ENCODE measurements at places on chromosomes 4 and X.

DNA sequence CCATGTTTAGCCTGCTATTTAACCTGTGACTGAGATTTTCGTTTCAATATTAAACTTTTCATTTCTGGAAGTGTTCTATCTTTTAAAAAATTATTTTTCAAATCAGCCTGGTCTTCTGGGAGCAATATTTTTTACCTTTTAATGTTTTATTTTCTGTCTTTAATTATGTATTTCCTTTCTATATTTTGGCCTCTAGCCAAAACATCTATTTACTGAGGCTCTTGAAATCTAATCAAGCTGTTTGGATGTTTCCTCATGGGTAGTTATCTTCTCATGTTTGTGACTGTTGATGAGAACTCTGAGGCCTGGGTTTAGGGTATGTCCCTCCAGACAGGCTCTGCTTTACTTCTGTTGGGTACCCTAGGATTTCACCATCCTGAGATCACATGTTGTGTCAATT lies 10.3 kb upstream of the SLC10A4 start:
- no peak for DNase-seq

DNA sequence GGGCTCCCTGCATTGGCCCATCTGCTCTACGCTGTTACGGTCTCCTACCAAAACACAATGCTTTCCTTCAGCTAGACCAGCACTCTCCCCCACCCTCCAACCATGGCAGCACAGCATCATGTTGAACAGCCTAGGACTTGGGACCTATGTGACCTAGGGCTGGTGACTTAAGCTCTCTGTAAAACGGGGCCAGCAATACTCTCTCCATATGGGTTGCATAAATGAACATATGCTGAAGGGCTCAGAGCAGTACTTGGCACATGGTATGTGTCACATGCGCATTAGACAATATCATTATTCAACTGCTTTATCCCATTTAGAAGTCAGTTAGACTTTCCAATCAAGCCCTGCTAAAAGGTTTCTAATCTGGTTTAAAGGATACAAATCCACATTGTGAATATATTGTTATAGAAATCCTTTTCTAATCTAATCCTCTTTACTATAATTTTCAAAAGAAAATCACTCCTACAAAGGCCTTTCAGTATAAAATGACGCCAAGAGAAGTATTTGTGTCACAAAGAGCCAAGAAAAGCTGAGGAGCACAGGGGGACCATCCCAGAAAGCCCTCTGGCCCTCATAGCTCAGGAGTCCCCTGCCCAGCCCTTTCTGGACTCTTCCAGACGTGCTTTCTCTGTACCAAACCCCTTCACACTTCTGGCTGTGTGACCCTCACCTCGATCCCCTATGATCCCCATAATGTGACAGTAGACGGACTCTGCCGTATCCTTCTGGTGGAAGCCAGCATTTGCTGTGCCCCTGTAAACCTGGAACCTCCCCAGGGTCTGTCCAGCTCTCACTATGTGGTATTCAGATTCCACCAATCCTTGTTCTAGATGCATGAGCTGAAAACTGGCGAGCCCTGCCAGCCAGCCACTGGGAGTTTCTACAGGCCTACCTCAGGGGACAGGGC lies 42.3 kb downstream of the NSG1 start:
- DNase-seq: no peak

GRCh38 chrX:50536955-50537354 lies 66.3 kb upstream of the DGKK start:
- DNase-seq: no peak

GRCh38 chrX:53088136-53088974 lies 5.6 kb upstream of the KANTR start:
- DNase-seq: peak; percentile 82

- DNase-seq: no peak
Measured at GRCh38 chr4:37726666-37727065, 40.5 kb upstream of the RELL1 start.

DNA sequence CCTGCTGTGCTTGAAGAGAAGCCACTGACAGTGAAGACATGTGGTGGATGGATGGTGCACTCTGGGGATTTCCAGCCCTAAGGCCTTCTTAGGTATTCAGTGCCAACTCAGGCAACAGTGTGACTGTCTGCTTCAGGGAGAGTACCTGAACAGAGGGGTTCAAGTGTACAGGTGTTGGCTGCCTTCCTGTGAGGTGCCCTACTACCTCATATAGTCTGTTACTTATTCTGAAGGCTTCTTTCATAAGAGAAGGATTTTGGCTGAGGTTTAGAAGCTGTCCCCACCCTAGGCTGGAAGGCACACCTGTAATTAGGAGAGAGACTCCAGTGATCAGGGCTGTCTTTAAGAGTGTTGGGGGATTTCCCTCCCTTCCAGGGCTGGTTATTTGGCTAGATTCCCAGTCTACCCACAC lies 1.8 kb downstream of the FTHL17 start:
- no peak for DNase-seq

- no peak for DNase-seq
Measured at GRCh38 chr4:54863571-54864255, 206.0 kb downstream of the KIT start.

DNA sequence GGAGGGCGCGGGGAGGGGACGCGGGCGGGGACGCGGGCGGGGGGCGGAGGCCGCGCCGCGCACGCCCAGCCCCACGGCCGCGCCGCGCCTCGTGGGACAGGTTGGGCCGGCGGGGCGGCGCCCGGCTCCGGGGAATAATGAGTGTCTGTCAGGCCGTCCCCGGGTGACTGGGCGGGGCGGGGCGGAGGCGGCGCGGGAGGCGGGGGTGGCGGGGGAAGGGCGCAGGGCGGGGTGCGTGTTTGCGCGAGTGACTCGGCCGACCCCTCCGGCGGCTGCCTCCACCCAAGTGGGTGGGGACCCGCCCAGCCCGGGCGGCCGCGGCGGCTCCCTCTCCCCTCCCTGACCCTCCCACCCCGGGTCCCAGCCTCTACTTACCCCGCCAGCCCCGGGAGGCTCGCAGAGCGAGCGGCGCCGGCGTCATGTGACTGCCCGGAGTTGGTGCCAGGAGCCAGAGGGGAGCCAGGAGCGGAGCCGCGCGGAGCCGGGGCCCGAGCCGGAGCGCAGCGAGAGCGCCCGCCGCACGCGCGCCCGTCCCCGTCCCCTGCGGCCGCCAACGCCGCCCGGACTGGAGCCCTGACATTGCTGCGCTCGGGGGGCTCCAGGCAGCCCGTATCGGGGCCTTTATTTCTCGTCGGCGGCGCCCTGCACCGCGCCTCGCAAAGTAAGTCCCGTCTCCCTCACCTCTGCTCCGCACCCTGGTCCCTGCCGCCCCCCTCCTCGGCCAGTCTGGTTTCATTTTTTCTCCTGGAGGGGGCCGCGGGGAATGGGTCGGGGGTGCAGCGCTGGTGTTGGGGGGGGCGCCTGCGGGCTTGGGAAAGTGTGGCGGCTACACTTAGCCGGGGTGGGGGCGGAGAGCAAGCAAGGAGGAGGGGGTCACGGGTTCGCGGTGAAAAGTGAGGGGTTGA lies at the start of gene KLF3:
TSS of gene KLF3 (plus strand) at position 399 of the 905 bp plus-strand sequence. CDS start 16,427 bp downstream, outside the sequence.
- peak; percentile 85 for DNase-seq

GRCh38 chr4:108045687-108046024 lies 56.0 kb downstream of the HADH start:
- DNase-seq: no peak

- DNase-seq: peak; percentile 68
Measured at GRCh38 chr4:110196871-110197528, 1.4 kb downstream of the ELOVL6 start.

DNA sequence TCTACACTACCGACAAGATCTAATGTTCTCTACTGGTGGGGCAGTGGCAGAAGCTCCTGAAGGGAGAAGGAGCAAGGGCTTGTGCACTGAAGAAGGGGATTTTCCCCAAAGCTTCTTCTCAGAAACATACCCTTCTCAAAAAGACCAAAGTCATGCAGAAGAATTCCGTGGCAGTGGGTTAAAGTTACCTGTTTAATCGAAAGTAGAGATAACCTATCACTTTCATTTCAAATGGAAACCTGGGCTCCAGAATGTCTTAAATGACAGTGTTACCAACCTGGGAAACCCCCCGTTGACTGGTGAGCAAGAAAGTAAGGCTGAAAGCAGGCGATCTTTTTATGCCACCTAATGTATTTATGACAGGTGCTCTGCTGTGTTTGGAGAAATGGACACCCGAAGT lies 92.5 kb upstream of the TEX13D start:
- peak; percentile 30 for DNase-seq

GRCh38 chr4:157128395-157128794 lies 52.4 kb downstream of the GLRB start:
- DNase-seq: no peak

DNA sequence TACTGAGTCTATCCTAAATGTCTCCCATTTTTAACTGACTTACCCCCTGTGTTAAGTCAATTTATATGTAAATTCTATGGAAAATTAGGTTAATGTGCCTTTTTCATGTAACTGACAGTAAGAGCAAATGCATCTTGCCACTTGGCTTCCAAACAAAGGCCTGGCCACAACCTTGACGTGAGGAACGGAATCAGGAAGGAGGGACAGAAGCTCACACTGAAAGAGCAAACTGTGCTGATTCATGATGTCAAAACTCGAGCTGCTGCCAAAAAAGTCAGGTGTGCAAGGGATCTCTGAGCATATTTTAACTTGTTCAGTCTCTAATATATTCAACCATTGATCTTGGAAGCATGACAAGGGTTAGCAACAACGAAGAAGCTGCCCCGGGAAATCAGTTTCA lies 35.8 kb downstream of the GPM6A start:
- DNase-seq: no peak

DNA sequence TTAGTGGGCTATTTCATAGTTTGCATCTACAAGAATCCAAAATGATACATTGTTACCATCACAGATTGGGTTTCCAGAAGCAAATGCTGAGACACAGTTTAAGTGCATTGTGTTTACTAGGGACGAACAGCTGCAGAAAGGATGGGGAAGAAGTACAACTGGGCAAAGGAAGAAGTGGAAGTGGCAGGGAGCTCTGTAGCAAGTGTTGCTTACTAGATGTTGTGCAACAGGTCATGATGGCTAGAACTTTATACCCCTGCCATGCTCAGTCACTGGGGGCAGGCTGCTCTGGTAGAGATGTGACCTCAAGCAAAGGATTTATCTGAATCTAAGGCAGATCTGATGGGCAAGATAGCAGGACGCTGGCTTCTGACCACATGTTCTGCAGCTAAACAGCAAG lies 76.1 kb upstream of the EMCN start:
- DNase-seq: no peak

DNA sequence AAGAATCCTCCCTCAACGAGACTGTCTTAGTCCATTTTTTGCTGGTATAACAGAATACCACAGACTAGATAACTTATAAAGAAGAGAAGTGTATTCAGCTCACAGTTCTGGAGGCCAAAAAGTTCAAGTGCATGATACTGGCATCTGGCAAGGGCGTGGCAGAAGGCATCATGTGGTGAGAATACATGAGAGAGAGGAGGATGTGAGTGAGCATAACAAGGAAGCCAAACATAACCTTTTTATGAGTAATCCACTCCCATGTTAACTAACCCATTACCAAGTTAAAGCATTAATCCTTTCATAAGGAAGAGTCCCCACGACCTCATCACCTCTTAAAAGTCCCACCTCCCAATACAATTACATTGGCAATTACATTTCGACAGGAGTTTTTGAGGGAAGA lies 504.6 kb downstream of the IQCM start:
- DNase-seq: no peak

GRCh38 chr4:6622744-6623143 lies 17.7 kb upstream of the MRFAP1 start:
- DNase-seq: no peak

- DNase-seq: no peak
Measured at GRCh38 chrX:29257521-29257920, 670.3 kb downstream of the IL1RAPL1 start.

GRCh38 chr4:144851948-144852347 lies 206.0 kb downstream of the HHIP start:
- no peak for DNase-seq

GRCh38 chr4:122764821-122765215 lies 32.3 kb downstream of the BBS12 start:
- DNase-seq: no peak

- DNase-seq: no peak
Measured at GRCh38 chr4:119189638-119190037, 22.9 kb upstream of the USP53 start.

- DNase-seq: no peak
Measured at GRCh38 chr4:57064811-57065711, 45.1 kb downstream of the IGFBP7 start.

GRCh38 chrX:48904626-48905025 lies 6.8 kb downstream of the SLC35A2 start:
- no peak for DNase-seq

DNA sequence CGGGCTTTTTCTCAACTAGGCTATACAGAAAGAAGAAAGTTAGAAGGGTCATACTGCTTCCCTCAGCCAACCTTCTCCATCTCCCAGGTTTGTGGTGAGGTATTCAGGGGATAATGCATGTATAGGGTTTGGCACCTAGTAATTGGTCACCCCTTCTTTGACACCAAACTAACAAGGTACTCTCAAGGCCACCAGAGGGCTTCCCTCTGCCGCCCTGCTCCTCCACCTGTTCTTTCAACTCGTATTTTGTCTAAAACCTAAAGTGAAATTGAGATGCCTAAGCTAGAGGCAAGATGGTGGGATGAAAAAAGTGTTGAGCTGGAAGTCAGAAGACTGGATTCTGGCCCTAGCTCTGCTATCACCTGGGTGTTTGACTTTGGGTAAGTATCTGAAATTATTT lies 22.0 kb downstream of the CT47C1 start:
- no peak for DNase-seq

Measured in stimulated activated CD4-positive, alpha-beta T cell treated with anti-CD3 and anti-CD28 coated beads, Interleukin-4, amount 100 ng/mL, for 1 hour (primary cell).